WTC11 (cell line): ENCODE measurements at places on chromosomes 1 and 21. TPM values are rescaled to one million over a fixed set of nuclear protein-coding genes. Genes with fewer than 3 reads are reported as not detected.
A peak's percentile ranks its signal among the peaks of the same experiment; 100 is the strongest.

Gene SYNC
- 0.09 to 0.21 TPM (median 0.11 TPM) in 3 replicates for total RNA-seq

Gene PIGR
- total RNA-seq = 1.8 to 2.2 TPM (median 1.9 TPM) in 3 replicates

Gene FCRL3
- not detected in 3 replicates for total RNA-seq

Gene S100A14
- total RNA-seq = 1.4 to 2.1 TPM (median 1.5 TPM) in 3 replicates

Gene CA14
- total RNA-seq = 35.3 to 46.9 TPM (median 45.0 TPM) in 3 replicates

Gene S100A7
- total RNA-seq = not detected in 3 replicates

Gene RFX5
- total RNA-seq = 59.2 to 69.2 TPM (median 67.7 TPM) in 3 replicates

Gene CD1E
- total RNA-seq = not detected in 3 replicates

Gene WNT3A
- 0.16 to 0.34 TPM (median 0.17 TPM) in 3 replicates for total RNA-seq

DNA sequence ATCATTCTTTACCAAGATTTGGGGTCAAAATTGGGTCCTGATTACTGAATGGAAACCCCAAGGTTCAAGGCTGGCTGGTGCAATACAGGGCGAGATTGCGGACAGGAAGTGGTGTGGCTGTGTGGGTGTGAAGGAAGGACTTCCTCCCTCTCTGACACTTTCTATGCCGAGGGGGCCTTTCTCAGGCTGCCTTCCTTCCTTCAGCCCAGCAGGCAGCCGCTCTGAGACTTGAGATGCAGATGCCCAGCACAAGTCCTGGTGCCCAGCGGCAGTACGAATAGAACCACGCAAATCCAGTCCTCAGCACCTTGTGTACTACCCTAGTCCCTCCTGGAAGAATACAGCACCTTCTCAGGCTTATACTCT is 16.3 kb downstream of the BATF3 start:
- peaks cover 15% of the 10 kb centered on the region for H3K4me1 ChIP-seq
- H3K36me3 ChIP-seq = no peaks in the 10 kb centered on the region
- no peak for DNase-seq
- H3K4me3 ChIP-seq = no peak overlapping the region
- peaks cover 1% of the 10 kb centered on the region; the same call in 1 of the 2 replicates for H3K27me3 ChIP-seq

GRCh38 chr1:231883382-231883781 is 256.8 kb downstream of the DISC1 start:
- peaks cover 7% of the 10 kb centered on the region for H3K4me1 ChIP-seq
- H3K27ac ChIP-seq = no peak overlapping the region; the same call in 1 of the 2 replicates
- H3K36me3 ChIP-seq = no peaks in the 10 kb centered on the region

GRCh38 chr21:14687268-14687625 is 141.1 kb upstream of the SAMSN1 start:
- peaks cover 28% of the 10 kb centered on the region for H3K4me1 ChIP-seq
- peaks cover 2% of the 10 kb centered on the region; the same call in 1 of the 2 replicates for H3K36me3 ChIP-seq
- no peak overlapping the region for H3K27ac ChIP-seq
- DNase-seq = no peak
- no peak overlapping the region for H3K4me3 ChIP-seq

DNA sequence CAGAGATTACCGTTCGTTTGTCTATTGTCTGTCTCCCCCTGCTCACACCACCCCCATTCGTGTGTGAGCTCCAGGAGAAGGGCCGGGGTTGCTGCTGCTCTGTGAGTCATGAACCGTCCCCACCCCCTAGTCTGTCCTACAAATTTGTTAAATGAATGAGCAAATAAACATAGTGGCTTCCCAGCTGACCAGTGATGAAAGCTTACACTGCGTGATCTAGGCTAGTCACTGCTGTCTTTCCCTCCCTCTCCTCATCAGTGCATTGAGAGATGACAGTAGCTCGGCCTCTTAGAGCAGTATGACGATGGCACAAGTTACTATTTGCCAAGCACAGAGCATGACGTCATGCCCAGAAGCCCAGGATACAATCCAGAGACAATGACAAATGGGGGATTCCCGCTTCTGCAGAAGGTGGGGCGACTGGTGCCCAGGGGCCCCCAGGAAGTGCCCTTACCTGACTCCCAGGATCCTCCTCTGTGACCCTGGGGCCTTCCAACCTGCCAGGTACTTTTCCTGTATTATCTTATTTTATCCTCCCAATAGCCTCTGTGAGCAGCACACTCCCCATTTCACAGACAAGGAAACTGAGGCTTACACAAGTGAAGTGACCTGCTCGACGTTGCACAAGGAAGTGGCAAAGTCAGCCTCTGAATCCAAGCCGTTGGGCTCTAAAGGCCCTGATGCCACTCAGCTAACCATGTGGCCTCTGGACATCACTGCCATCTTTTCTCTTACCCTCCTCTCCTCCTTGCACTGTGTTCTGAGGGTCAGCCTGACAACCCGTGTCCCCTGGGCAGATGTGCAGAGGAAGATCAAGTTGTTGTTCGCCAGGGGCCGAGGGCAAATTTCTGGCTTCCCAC is 8.6 kb upstream of the EPHA2 start:
- no peak for DNase-seq
- no peaks in the 10 kb centered on the region for H3K36me3 ChIP-seq
- H3K27ac ChIP-seq = peak overlapping the region; percentile 72
- peaks cover 59% of the 10 kb centered on the region for H3K4me1 ChIP-seq
- H3K27me3 ChIP-seq = peaks cover 7% of the 10 kb centered on the region; the same call in 1 of the 2 replicates

- H3K27me3 ChIP-seq = no peaks in the 10 kb centered on the region
- peaks cover 24% of the 10 kb centered on the region for H3K4me1 ChIP-seq
- no peaks in the 10 kb centered on the region for H3K36me3 ChIP-seq
- no peak overlapping the region for H3K4me3 ChIP-seq
- DNase-seq = no peak
Observed at GRCh38 chr1:196144588-196144987, 463.7 kb downstream of the KCNT2 start.

DNA sequence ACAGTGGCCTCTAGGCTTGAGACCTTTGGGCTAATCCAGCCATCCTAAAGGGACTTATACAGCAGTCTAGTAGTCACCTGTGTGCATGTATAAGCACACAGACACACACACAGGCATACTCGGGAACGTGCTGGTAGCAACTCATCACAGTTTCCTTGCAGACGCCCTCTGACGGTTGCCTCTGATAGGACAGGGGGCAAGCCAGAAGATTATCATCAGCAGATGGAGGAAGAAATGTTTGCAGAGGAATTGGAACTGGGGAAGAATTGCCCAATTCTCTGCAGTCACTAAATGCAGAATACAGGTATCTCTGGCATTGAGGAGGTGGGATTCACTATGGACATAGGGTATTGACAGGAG is 222.2 kb downstream of the C1orf94 start:
- peaks cover 16% of the 10 kb centered on the region for H3K4me1 ChIP-seq
- no peak overlapping the region for H3K27ac ChIP-seq
- no peak overlapping the region for H3K4me3 ChIP-seq
- H3K36me3 ChIP-seq = no peaks in the 10 kb centered on the region; the same call in 1 of the 2 replicates

DNA sequence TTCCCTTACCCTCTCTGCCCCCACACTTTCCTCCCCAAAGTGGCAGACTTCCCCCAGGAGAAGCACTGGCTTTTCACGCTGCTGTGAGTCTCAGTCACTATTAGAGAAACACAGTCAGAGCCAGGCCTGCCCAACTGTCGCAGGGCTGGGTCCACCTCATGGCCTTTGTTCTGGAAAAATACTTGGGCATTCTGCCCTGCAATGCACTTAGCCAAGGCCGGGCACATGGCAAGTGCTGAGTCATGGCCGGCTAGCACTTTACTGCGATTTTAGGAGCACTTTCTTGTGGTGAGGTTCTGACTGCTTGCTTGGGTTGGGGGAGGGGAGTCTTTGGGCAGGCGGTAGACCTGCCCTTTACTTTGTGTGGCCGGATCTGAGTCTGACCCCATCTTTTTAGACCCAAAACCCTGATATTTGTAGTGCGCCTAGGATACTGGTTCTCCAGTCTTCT is 7.7 kb downstream of the EPHX1 start:
- H3K4me3 ChIP-seq = no peak overlapping the region
- peak overlapping the region; percentile 71 for H3K27ac ChIP-seq
- no peaks in the 10 kb centered on the region; the same call in 1 of the 2 replicates for H3K27me3 ChIP-seq
- peaks cover 10% of the 10 kb centered on the region for H3K36me3 ChIP-seq
- peaks cover 49% of the 10 kb centered on the region for H3K4me1 ChIP-seq

DNA sequence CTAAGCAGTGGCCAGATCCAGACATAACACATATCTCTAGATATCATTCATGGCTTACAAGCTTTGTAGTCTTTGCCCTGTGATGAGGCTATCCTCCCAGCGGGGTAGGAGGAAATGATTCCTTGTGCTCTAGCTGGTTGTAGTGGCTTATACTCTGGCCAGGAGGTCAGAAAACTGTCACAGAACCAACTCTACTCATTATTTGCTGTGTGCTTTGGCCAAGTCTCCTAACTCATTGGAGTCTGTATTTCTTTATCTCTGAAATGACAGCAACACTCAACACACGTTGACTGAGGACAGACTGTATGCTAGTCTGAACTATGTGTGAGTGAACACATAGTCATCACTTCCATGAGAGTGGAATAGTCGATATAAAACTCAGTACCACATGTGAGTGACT is 116.7 kb upstream of the F3 start:
- peak overlapping the region; percentile 98 for H3K27ac ChIP-seq
- no peak overlapping the region for H3K4me3 ChIP-seq
- no peaks in the 10 kb centered on the region for H3K27me3 ChIP-seq
- H3K4me1 ChIP-seq = peaks cover 74% of the 10 kb centered on the region
- H3K36me3 ChIP-seq = peaks cover 7% of the 10 kb centered on the region; the same call in 1 of the 2 replicates

DNA sequence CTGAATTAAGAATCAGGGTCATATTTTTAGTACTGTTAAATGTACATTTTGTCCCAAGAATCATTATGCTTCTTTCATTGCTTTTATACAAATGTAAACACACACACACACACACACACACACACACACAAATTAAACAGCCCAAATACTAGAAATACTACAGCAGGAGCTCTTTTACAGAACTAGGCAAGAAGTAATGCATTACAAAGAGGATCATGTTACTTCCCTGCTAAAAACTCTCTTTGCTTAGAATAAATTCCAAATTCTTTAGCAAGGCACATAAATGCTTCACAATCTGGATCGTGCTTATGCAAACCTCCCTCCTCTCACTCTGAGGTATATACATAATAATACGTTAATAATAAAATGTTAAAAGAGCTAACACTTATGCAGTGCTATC is 720.4 kb upstream of the ADGRL4 start:
- no peak for DNase-seq
- no peak overlapping the region for H3K4me3 ChIP-seq
- no peaks in the 10 kb centered on the region for H3K36me3 ChIP-seq
- no peaks in the 10 kb centered on the region for H3K27me3 ChIP-seq

DNA sequence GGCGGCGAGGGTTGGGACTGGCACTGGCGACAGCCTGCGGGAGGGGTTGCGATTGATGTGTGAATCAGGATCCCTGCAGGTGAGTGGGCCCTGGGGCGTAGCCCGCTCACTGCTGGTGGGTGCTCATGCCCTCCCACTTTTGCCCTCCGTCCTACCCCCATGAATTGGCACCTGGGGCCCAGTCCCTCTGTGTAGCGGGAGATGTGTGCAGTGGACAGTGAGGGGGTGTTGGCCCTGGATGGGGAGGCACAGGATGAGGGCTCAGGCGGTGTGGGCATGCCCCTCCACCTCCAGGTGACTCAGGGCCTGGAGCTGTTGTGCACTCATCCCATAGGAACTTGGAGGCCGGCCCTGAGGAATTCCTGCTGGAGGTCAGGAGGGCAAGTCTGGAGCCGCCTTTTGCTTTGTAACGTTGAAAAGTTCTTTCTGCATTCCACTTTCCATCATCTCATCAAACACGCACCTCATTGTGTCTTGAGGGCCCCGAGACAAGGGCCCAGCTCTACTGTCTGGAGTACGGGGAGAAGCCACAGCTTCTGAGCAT is 3.0 kb downstream of the PEAR1 start:
- no peak for DNase-seq
- no peaks in the 10 kb centered on the region for H3K36me3 ChIP-seq
- no peak overlapping the region for H3K4me3 ChIP-seq

- H3K4me1 ChIP-seq = peaks cover 2% of the 10 kb centered on the region; the same call in 1 of the 2 replicates
- no peak for DNase-seq
- H3K27ac ChIP-seq = no peak overlapping the region
Observed at GRCh38 chr21:27805696-27806095, 838.8 kb upstream of the ADAMTS5 start.
